ENCODE measurements at places on chromosomes 6 and 20.

GRCh38 chr20:15923030-15923776, 650.0 kb downstream of the KIF16B start:
- DNase-seq, result no peak

DNA sequence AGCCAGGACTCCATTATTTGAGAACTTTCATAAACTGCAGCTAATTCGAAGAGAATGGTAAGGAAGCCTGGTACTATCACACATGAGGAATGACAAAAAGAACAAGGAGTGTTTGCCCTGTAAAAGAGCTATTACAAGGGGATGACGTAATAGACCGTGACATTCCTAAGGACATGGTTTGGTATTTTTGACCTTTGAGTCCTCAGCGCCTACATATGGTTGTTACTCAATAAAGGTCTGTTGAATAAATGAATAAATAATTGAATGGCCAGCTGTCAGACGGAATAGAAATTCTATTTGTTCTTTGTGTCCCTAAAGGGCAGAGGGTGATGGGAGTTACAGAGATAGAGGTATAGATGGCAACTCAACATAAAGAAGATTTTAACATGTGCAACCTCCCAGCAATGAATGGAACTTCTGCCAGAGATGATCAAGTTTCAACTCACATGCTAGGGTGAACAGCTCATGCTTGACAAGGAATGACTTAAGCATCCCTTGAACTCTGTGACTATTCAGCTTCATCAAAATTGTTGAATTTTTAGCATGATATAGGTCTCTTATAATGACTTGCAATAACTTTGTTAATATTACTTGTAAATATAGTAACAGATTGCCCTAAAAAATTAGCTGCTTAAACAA, 115.4 kb downstream of the TENT5A start:
- DNase-seq, result no peak

DNA sequence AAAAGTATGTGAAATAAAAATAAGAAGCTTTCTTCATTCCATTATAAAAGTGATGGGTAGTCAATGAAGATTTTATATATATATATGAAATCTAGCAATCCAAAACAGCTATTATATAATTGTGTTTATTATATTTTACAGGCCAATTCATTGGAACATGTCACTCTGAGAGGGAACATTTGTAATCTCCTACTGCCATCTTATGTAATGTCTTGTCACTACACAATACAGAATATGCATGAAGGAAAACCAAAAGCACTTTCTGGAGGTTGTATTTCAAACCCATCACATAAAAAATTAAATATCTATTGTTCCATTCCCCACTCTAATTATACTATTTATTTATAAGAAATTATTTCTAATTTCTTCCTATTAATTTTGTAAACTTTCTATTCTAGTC, 31.5 kb upstream of the IRAK1BP1 start:
- DNase-seq, result peak; percentile 20

DNA sequence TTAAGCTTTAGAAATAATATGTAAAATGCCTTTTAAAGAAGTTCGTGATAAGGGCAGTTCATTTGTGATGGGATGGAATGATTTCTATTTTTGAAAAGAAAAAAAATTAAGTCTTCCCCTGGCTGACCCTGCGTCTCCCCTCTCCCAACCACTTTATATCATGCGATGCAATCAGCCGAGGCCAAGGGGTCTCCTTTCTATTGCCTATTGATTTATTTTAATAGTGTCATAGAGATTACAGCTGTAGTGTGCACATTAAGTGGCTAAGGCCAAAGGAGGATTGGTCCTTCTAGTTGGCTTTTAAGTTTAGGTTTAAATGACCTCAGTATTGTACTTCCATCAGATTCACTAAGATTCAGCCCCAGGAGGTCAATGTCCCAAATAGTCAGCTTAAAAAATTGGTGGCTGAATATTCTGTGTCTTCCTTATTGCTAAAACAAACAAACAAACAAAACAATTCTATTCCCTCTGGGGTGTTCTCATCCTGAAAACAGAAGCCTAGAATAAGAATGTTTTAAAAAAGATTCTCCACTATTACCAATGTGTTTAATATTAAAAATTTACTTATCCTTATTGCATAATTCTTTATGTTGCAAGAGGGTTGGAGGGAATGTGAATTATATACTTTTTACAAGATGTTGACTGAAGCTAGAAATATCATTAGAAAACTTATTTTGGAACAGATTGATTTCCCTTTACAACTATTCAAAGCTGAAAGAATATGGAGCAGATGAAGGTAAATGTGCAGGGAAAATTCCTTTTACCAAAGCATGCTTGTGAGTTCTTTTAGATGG, 359.1 kb downstream of the SAMD5 start:
- no peak for DNase-seq

GRCh38 chr6:167819576-167819975, 7.1 kb upstream of the AFDN start:
- DNase-seq, result no peak

DNA sequence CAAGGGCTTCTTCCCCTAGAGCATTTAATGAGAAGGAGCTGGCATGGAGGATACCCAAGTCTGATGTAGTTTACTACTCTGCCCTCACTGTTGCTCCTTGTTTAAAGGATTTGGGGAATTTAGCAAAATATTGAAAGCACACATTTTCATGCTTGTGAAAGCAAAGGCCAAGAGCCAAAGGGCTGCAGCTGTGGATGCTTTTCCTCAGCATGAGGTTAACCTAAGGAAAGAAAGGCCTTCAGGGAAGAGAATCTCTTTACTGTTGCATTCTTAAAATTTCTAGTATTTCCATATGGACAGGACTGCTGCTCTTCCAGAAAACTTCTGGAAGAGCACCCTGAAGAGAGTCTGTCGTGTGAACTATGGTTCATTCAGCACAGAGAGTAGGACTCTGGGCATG, 45.9 kb upstream of the SASH1 start:
- peak; percentile 35 for DNase-seq

GRCh38 chr6:4102687-4103244, 23.8 kb upstream of the FAM217A start:
- no peak for DNase-seq

GRCh38 chr20:31687777-31688176, 34.9 kb downstream of the BCL2L1 start:
- no peak for DNase-seq

DNA sequence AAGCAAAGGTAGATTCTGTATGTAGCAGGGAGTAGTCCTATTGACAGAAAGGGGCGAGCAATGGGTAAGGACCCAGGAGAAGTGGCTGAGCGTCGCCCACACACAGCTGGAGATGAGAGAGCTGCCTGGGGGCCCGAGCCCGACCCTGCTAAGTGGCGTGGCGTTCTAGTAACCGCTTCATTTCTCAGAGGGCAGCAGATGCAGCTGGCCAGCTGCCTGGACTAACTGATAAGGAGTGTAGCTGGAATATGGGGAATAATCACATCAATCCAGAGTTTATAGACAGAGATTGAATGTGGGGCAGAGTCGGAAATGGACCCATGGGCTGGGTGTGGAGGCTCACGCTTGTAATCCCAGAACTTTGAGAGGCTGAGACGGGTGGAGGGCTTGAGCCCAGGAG, 64.4 kb downstream of the EZR start:
- no peak for DNase-seq

DNA sequence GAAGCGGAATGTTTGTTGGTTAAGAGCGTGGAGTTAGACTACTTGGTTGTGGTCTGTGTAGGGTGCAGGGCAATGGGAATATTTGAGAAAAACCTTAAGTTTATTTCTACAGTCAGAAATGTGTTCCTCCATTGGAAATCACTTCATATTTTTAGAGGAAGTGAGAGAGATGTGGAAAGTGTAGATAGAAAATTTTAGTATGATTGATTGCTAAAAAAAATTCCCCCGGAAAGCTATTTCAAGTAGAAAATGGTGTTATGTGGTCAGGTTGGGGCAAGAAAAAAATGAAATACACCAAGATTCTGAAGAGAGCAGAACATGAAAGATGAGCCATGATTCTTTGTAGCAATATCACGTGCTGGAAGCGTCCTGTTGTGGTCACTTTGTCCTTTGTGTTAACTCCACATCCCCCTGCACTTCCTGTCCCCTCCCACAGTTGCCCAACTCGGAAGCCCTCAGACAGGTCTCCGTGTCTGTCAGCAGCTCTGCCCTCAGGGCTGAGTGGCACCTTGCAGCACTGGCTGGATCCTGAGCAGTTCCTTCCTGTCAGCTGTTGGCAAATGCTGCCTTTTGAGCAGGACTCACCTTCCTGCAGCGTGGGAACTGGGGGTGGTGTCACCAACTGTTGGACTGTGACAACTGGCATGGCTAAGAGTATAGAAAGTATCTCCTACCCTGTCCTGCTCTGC, 137.5 kb upstream of the SLC24A3 start:
- no peak for DNase-seq

DNA sequence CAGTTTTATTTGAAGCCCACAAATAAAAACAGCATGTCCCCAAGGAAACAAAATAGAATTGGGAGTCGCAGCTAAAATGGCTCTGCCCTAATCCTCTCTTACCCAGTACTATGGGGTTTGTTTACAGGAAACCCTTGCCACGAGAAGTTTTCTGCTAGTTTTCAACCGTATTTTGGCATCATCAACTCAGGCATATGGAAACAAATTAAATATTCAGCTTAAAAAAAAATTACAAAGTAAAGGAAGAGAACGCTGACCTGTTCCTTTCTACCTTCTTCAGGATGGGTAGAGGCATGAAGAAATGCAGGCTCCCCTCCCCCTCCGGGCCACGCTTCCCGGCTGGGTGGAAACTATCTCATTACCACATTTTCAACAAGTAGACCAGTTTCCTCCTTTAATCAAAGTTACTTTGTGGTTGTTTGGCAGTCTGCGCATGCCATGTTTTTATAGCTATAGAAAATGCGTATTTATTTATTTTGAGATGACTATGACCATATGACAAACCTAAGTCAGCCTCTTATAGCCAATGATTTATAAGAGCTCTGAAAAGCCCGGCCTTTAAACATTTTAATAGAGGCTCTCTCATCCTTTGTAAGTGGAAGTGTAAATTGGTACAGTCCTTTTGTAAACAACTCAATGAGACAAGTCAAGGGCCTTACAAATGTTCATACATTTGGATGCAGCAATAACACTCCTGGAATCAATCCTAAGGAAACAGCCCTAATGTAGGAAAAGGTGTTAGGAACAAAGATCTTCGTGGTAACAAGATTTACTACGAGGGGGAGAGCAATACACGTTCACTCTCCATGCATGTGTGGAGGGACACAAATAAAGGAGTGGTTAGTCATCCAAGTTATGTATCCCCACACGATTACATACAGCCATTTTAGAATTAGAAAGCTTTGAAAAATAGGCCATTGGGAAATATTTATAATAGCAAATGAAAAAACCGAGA, 16.1 kb upstream of the ZNF217 start:
- peak; percentile 48 for DNase-seq
